Stimulated activated CD4-positive, alpha-beta T cell treated with anti-CD3 and anti-CD28 coated beads, Interleukin-15, amount 100 ng/mL, for 1 hour (primary cell): ENCODE measurements at places on chromosomes 4 and X.

DNA sequence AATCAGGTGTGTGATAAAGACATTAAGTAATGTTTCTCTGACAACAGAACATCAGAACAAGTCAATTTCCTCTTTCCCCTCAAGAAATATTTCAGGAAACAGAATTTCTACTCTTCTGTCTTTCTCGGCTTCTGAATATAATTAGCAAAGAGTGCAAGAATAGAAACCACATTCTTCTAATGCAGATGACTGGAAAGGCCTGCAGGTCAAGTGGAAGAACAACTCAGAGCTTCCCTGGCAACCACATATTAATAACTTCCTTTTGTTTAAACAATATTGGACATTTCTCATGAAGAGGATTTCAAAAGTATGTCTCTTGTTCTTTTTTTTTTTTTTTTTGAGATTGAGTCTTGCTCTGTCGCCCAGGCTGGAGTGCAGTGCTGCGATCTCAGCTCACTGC, 225.5 kb downstream of the PARM1 start:
- DNase-seq, result no peak

GRCh38 chrX:72181178-72182125, at the start of gene PIN4:
Gene PIN4, plus strand, starts transcription at chrX:72181757. Its CDS starts 29 bp downstream, at chrX:72181786.
- peak; percentile 62 for DNase-seq

DNA sequence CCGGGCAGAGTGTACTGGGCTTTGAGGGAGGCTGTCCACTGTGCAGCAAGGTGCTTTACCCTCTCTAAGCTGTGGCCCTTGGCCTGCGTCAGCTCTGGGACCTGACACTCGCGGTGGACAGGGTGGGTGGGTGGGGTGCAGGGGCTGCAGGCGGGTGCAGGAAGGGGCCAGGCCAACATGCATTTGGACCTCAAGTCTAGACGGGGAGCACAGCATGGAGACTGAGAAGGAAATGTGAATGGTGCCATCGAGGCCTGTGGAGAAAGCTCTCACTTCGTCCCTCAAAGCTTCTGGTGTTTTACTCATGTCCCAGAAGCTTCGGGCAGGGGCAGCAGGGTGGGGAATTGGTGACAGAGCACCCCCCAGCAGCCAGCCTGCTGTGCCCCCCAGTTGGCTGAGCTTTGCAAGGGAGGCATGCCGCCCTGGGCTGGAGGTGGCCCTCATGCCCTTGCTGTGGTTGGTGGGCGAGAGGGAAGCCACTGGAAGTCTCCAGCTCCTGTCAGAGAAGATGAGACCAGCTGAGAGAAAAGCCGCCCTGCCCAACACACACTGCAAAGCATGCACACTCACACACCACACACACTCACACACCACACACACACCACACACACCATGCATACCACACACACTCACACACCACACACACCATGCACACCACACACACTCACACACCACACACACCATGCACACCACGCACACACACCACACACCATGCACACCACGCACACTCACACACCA, 12.3 kb downstream of the PNMA6E start:
- DNase-seq, result no peak

- DNase-seq, result no peak
These were observed 9.9 kb downstream of the PPAT start for GRCh38 chr4:56425518-56425917.

DNA sequence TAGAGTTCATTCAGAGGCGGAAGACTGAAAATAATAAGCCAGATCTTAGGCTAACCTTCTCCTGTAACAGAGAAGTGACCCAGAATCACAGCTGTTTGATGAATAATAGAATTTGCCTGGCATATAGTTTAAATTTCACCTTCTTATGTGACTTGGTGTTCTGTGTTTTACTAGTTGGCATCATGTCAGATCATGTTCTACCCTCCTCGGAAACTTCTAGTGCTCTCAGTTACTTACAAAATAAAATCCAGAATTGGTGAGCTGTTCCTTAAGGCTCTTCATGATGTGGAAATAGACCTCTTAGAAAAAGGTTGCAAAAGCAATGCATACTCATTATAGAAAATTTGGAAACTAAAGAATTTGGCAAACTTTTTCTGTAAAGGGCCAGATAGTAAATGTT, 31.1 kb downstream of the TMEM164 start:
- no peak for DNase-seq

GRCh38 chr4:53103481-53103880, 241.4 kb downstream of the RASL11B start:
- DNase-seq, result no peak

- DNase-seq, result no peak
These were observed 120.4 kb downstream of the NDST3 start for GRCh38 chr4:118154649-118155048.
